ENCODE measurements at places on chromosomes 11 and 22.
A peak's percentile ranks its signal among the peaks of the same experiment; 100 is the strongest.

DNA sequence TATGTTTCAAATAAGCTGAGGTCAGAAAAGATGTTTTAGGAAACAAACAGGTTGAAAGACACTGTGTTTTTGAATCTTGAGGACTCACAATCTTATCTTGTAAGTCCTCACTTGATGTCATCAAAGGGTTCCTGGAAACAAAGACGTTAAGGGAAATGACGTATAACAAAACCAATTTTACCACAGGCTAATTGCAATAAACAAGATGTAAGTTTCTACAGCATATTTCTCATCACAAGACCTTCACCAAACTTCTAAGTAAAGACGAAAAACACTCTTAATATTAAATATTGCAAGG is 433.5 kb upstream of the FAT3 start:
- H3K27ac ChIP-seq: no peak overlapping the region
- no peak for DNase-seq
- H3K4me3 ChIP-seq: no peak overlapping the region
- no peaks in the 10 kb centered on the region for H3K36me3 ChIP-seq
- peaks cover 2% of the 10 kb centered on the region for H3K4me1 ChIP-seq

GRCh38 chr22:41524251-41524661 is 20.0 kb downstream of the POLR3H start:
- no peaks in the 10 kb centered on the region for H3K27me3 ChIP-seq
- no peak for DNase-seq
- no peak overlapping the region for H3K4me3 ChIP-seq
- H3K36me3 ChIP-seq: peaks cover 11% of the 10 kb centered on the region
- H3K27ac ChIP-seq: peak overlapping the region; percentile 82

- no peak overlapping the region for H3K27ac ChIP-seq
- H3K4me1 ChIP-seq: peaks cover 26% of the 10 kb centered on the region
- no peak for DNase-seq
- peak overlapping the region; percentile 70 for H3K4me3 ChIP-seq
Measured at GRCh38 chr22:49827271-49827852, 311 bp downstream of the BRD1 start.

GRCh38 chr22:37184816-37185541 is 3.1 kb downstream of the C1QTNF6 start:
- no peaks in the 10 kb centered on the region for H3K27me3 ChIP-seq
- H3K27ac ChIP-seq: peak overlapping the region; percentile 41
- peak; percentile 27 for DNase-seq
- peaks cover 4% of the 10 kb centered on the region for H3K36me3 ChIP-seq

DNA sequence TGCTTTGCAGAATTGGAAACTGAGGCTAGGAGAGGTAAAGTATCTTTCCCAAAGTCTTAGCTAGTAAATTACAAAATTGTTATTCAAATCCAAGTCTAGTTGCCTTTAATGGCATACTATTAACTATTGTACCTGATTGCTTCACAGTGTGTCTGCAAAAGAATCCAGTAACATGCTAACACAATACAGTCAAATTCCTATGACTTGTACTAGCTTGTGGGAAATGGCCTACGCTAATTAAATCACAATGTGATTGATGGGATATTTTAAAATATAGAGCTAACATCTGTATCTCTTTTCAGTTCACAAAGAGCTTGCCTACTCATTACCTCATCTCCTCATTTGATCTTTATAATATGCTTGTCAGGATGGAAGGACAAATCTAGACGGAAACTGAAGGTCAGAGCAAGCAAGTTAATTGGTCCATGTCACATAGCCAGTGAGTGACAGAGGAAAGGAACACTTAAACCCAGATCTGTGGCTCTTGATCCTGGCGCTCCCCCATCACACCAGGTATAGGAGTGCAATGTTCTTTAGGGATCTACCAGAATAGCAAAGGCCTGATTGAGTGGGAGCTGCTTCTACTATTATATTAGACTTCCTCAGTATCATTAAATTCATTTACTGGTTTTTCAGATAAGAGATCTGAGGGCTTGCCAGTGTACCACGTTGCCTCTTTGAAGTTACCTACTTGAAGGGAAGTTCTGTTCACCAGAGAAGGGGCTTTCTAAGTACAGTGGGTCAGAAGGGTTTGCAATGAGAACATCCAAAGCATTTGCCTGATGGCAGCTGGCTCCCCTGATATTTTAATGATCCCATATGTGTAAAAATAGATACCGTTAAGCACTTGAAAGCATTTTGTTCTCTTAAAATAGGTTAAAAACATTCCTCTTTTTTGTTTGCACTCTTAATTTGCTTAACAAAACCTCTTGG is 213.6 kb upstream of the SESN3 start:
- H3K4me1 ChIP-seq: peaks cover 7% of the 10 kb centered on the region
- no peaks in the 10 kb centered on the region for H3K36me3 ChIP-seq
- no peak overlapping the region for H3K27ac ChIP-seq
- H3K27me3 ChIP-seq: no peaks in the 10 kb centered on the region

GRCh38 chr11:1777737-1778136 is 14.0 kb upstream of the CTSD start:
- H3K4me1 ChIP-seq: peaks cover 6% of the 10 kb centered on the region
- peaks cover 6% of the 10 kb centered on the region for H3K27me3 ChIP-seq
- H3K27ac ChIP-seq: no peak overlapping the region
- no peak for DNase-seq
- H3K4me3 ChIP-seq: no peak overlapping the region

DNA sequence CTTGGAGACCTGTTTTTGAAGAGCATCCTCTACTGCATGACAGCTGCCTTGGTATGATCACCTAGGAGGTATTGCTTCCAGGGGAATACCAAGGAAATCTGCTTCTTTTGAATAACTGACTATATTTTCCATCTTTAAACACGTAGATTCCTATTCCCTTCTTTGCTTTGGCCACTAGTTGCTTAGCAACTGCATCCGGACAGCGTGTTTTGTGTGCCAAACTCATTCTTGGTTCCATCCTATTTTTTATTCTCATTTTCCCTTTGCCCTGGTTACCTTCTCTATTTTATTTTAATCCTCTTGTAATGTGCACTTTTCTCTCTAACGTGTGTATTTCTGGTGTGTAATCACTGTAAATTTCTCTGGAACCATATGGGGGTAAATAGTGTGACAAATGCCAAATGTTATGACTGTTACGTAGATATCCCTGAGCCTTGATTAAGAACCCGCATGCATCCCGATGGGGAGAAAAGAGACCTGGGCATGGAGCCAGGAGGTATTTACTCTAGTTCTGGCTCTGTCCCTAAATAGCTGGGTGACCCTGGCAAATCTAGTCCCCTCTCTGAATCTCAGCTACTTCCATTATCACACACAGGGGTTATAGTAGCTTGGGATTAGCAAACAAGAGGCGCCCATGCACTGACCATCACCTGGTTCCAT is 241.7 kb downstream of the MIAT start:
- H3K27ac ChIP-seq: no peak overlapping the region
- H3K36me3 ChIP-seq: no peaks in the 10 kb centered on the region
- no peak for DNase-seq
- peaks cover 5% of the 10 kb centered on the region for H3K4me1 ChIP-seq
- peaks cover 42% of the 10 kb centered on the region for H3K27me3 ChIP-seq
- no peak overlapping the region for H3K4me3 ChIP-seq

DNA sequence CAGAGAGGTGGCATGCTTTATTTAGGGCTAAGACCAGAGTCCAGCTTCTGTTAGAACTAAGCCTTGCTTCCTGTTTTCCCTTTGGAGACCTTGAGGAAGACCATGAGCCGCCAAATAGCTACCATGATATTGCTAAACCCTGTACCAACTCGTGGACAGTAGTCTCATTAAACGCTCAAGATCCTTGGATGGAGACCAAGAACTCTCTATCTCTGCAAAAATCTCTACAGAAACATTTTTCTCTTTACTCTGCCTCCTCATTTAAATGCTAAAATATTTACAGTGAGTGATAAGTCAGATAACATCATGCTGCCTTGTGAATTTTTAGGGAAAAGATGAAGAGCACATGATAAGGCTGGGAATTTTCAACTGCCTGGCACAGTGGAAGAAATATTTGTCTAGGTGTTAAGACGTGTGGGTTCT is 197.8 kb downstream of the MAML2 start:
- DNase-seq: no peak
- no peak overlapping the region for H3K4me3 ChIP-seq
- no peak overlapping the region for H3K27ac ChIP-seq
- peaks cover 11% of the 10 kb centered on the region for H3K4me1 ChIP-seq
- peaks cover 6% of the 10 kb centered on the region for H3K36me3 ChIP-seq

DNA sequence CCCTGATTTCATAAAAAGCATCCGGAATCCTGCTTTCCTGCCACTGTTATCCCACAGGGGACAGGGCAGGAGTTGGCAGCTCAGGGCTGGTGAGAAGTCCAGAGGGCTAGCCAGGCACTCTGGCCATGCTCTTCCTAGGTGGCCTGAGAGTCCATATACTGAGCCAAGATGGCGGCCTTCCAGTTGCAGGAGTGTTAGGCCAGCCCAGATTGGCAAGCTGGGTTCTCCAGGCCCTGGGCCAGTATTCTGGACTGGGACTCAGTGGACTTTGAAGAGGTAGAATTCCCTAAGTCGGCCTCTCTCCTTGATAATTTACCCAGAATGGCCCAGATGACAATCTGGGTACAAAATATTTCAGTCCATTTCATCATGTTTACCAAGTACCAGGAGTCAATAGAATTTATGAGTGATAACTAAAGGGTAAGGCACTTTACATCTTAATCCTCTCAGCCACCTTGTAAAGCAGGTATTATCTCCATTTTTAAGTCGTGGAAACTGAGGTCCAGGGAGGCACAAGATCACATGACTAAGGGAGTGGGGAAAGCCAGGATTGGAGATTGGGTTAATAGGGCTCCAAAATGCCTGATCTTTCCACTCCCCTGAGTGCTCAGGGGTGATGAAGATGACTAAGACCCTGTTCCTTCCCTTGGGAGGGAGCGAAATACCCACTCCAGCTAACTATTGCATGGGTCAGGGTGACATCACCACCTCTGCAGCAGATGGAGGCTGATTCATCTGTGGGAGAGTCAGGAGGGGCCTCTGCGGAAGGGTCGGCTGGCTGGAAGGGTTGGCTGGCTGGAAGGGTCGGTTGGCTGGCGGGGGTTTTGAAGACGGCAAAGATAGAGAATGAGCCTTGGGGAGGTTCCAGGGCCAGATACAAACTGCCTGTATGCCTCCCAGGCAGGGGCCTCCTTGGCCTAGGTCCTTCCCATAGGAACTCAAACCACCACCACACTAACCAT is 1.2 kb upstream of the MICALL1 start:
- no peak for DNase-seq
- peak overlapping the region; percentile 79 for H3K4me3 ChIP-seq
- peaks cover 26% of the 10 kb centered on the region for H3K4me1 ChIP-seq
- H3K27ac ChIP-seq: peak overlapping the region; percentile 87
- H3K36me3 ChIP-seq: no peaks in the 10 kb centered on the region
- H3K27me3 ChIP-seq: no peaks in the 10 kb centered on the region

GRCh38 chr11:77104727-77105126 is 2.1 kb downstream of the OMP start:
- peaks cover 3% of the 10 kb centered on the region for H3K27me3 ChIP-seq
- H3K27ac ChIP-seq: no peak overlapping the region
- DNase-seq: no peak
- no peaks in the 10 kb centered on the region for H3K36me3 ChIP-seq
- H3K4me3 ChIP-seq: no peak overlapping the region

GRCh38 chr11:114209343-114209742 is 86.9 kb upstream of the NNMT start:
- no peaks in the 10 kb centered on the region for H3K27me3 ChIP-seq
- H3K4me3 ChIP-seq: no peak overlapping the region
- peaks cover 43% of the 10 kb centered on the region for H3K4me1 ChIP-seq
- H3K27ac ChIP-seq: peak overlapping the region; percentile 56

GRCh38 chr11:125950696-125951651 is 5.1 kb downstream of the VSIG10L2 start:
- no peaks in the 10 kb centered on the region for H3K36me3 ChIP-seq
- no peaks in the 10 kb centered on the region for H3K4me1 ChIP-seq
- DNase-seq: no peak

- H3K4me3 ChIP-seq: no peak overlapping the region
- H3K4me1 ChIP-seq: no peaks in the 10 kb centered on the region
- no peak overlapping the region for H3K27ac ChIP-seq
- no peak for DNase-seq
- peaks cover 2% of the 10 kb centered on the region for H3K27me3 ChIP-seq
- H3K36me3 ChIP-seq: no peaks in the 10 kb centered on the region
Measured at GRCh38 chr11:16846305-16846704, 107.9 kb downstream of the C11orf58 start.

GRCh38 chr11:18527512-18527911 is 770 bp upstream of the TSG101 start:
- no peak for DNase-seq
- peak overlapping the region; percentile 100 for H3K27ac ChIP-seq
- H3K27me3 ChIP-seq: no peaks in the 10 kb centered on the region
- H3K4me3 ChIP-seq: peak overlapping the region; percentile 99
- H3K4me1 ChIP-seq: peaks cover 18% of the 10 kb centered on the region
- H3K36me3 ChIP-seq: peaks cover 8% of the 10 kb centered on the region

- H3K27me3 ChIP-seq: peaks cover 52% of the 10 kb centered on the region
- H3K4me3 ChIP-seq: no peak overlapping the region
- peaks cover 3% of the 10 kb centered on the region for H3K4me1 ChIP-seq
- DNase-seq: no peak
Measured at GRCh38 chr11:79025622-79026021, 415.2 kb downstream of the TENM4 start.

GRCh38 chr11:104404231-104405175 is 240.6 kb upstream of the PDGFD start:
- H3K4me1 ChIP-seq: no peaks in the 10 kb centered on the region
- H3K36me3 ChIP-seq: no peaks in the 10 kb centered on the region
- H3K27ac ChIP-seq: no peak overlapping the region
- DNase-seq: no peak
- H3K4me3 ChIP-seq: no peak overlapping the region

GRCh38 chr11:554428-555226 is 5.9 kb downstream of the LMNTD2 start:
- H3K27me3 ChIP-seq: peaks cover 18% of the 10 kb centered on the region
- H3K36me3 ChIP-seq: no peaks in the 10 kb centered on the region
- peak; percentile 84 for DNase-seq
- peak overlapping the region; percentile 61 for H3K4me3 ChIP-seq
- peaks cover 2% of the 10 kb centered on the region for H3K4me1 ChIP-seq
- H3K27ac ChIP-seq: no peak overlapping the region

- peaks cover 13% of the 10 kb centered on the region for H3K4me1 ChIP-seq
- peak overlapping the region; percentile 100 for H3K4me3 ChIP-seq
- no peak for DNase-seq
- H3K36me3 ChIP-seq: peaks cover 1% of the 10 kb centered on the region
- peaks cover 2% of the 10 kb centered on the region for H3K27me3 ChIP-seq
- peak overlapping the region; percentile 98 for H3K27ac ChIP-seq
Measured at GRCh38 chr11:65476632-65477148, 22.2 kb upstream of the MALAT1 start.

- no peaks in the 10 kb centered on the region for H3K36me3 ChIP-seq
- H3K27ac ChIP-seq: peak within 1 kb of the TSS; percentile 40
- peaks cover 14% of the 10 kb centered on the region for H3K4me1 ChIP-seq
- DNase-seq: peak; percentile 58
Measured at GRCh38 chr11:76206327-76207081, at the start of gene WNT11. Gene WNT11 (minus strand): TSS chr11:76206502. CDS start chr11:76206407, 95 bp downstream.

DNA sequence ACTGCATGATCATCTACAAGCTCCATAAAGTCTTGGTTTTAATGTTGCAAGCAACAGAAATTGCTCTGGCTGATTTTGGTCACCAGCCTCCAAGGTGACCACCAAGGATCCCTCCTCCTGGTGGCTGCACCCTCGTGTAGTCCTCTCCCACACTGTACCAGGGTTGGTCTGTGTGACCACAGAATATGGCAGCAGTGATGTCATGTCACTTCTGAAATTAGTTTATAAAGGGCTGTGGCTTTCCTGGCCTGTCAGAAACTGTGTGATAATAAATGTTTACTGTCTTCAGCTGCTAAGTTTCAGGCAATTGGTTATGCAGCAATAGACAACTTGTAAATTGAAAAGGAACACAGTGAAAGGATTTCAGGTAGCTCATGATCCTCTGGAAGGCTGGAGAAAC is 5.3 kb upstream of the PRDM11 start:
- H3K36me3 ChIP-seq: no peaks in the 10 kb centered on the region
- no peak overlapping the region for H3K27ac ChIP-seq
- no peak for DNase-seq
- H3K27me3 ChIP-seq: peaks cover 44% of the 10 kb centered on the region
- H3K4me3 ChIP-seq: no peak overlapping the region
